ENCODE measurements at places on chromosomes 7 and 10. TPM values are rescaled to one million over a fixed set of nuclear protein-coding genes. Genes with fewer than 3 reads are reported as not detected.

DNA sequence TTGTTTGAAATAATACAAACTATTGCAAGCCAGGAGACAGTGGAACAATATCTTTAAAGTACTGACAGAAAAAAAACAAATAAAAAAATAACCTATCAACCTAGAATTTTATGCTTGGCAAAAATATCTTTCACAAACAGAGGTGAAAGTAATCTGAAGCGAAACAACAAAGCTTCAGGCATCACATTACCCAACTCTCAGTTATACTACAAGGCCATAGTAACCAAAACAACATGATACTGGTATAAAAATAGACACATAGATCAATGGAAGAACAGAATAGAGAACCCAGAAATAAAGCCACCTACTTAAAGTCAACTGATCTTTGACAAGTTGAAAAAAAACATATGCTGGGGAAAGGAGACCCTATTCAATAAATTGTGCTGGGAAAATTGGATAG is 26.5 kb upstream of the HECW1 start:
- DNase-seq, result no peak

DNA sequence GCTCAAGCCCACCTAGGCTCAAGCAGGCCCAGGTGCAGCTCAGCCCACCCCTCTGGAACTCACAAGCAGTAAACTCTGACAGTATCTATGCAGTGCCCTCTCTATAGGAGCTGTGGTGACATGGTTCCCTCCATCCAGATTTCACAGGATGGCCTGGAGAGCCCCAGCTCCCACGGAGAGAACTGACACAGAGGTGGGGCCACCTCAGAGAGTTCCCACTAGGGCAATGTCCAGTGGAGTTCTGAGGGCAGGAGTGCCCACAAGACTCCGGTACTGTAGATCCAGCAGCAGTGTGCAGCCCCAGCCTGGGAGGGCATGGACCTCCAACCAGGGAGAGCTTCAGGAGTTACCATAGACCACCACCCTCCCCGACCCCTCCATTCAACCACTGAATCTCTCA is 37.3 kb upstream of the CNPY1 start:
- DNase-seq, result no peak

DNA sequence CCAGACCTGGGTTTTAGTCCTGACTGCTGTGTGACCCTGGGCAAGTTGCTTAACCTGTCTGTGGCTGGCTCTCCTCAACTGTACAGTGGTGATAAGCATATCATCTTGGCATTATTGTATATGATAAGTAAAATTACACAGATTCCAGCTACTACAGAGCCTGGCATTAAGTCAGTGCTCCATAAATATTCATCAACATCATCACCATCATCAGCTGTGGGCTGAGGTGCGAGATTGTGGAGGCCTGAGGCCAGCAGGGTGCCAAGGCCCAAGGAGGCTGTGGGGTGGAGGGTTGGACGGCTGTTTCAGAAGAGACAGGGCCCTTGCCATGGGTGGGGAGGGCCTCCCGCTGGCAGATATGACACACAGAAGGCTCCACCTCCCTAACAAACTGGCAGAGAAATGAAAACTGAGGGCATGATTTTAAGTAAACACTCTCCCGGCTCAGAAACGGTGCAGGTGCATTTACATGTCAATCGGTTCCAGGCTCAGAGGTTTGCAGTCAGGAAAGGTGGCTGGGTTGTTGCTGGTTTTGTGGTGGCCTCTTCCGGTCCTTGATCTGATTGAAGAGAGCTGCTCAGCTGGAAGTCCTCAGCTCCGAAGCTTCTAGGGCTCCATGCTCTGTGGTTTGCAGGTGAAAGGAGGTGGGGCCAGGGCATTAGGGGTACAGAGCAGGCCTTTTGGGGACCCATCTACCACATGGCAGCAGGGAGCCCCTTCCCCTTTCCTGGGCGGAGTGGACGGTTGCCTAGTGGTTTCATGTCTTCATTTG is 10.2 kb downstream of the CRYGN start:
- DNase-seq, result no peak

DNA sequence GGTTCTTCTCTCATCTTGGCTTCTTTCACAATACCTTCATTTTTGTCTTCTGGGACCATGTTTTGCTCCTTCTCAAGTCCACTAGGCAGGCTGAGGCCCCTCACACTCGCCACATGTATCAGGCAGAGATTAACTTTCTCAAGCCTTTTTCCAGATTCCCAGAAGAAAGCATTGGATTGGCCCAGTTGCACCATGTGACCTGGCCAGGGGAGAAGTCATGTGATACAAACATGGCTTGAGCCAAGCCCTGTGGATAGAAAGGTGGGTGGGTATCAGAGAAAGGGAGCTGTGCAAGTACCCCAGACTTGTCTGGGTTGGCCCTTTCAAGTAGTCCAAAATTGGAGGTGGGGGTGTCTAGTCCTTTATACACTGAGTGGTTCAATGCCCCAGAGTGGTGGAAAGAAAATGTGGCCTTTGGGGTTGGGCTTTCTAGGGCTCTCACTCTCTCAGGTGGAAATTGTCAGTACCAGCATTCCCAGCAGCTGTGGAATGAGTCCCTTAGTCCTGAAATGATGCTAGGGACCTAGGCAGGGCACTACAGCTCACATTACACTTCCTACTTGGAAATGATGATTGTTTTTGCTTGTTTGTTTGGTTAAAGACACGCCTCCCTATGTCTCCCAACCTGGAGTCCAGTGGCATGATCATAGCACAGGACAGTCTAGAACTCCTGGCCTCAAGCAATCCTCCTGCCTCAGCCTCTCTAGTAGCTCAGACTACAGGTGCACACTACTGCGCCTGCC is 36.9 kb upstream of the C10orf67 start:
- no peak for DNase-seq

- no peak for DNase-seq
Observed at GRCh38 chr10:59561477-59562121, 148.1 kb downstream of the SLC16A9 start.

DNA sequence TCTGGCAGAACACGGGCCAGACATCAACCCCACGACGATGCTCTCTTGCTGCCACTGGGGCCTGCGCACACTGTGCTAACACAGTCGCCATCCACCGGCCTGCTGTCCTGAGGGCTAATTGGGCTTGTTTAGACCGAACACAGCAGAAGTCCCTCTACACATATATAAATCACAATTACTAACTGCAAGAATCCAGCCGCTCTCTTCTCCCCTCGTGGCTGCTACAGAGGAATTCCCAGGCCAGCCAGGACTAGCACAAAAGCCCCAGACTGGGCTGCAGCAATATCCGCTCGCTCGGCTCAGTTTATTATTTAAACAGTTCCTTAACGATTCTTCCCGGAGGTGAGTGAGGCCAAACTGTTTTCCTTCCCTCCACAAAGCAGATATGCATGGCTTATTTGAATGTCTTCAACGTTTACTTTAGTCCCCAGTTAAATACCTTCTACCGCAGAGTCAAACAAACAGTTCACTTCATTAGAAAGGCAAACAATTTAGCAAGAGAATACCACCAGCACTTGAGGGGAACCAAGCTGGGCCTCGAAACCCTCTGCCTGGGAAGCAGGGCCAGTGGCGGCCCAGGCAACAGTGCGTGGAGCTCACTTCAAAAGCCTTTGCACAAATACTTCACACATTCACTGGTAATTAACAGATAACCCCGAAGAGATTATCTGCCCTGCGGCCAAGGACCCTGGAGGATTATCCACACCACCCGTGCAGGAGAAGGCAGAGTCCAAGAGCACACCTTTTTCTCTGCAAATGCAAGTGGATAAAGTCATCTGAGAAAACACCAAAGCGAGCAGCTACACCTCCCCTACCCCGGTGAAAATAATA is 145.3 kb downstream of the GLI3 start:
- no peak for DNase-seq

Gene TSPAN15
- 4.7 TPM for total RNA-seq

Gene UCN3
- not detected for total RNA-seq

Gene CRPPA
- total RNA-seq, result 2.1 TPM

Measured in thoracic aorta (tissue), 2 donors.